Activated CD4-positive, alpha-beta T cell treated with anti-CD3 and anti-CD28 coated beads, Interleukin-10, Interleukin-2, amounts not matched to agents 100 ng/mL and 50 ng/mL, durations not matched to agents 16 hours and 8 hours (primary cell): ENCODE measurements at places on chromosomes 2 and 18.
A peak's percentile ranks its signal among the peaks of the same experiment; 100 is the strongest.

DNA sequence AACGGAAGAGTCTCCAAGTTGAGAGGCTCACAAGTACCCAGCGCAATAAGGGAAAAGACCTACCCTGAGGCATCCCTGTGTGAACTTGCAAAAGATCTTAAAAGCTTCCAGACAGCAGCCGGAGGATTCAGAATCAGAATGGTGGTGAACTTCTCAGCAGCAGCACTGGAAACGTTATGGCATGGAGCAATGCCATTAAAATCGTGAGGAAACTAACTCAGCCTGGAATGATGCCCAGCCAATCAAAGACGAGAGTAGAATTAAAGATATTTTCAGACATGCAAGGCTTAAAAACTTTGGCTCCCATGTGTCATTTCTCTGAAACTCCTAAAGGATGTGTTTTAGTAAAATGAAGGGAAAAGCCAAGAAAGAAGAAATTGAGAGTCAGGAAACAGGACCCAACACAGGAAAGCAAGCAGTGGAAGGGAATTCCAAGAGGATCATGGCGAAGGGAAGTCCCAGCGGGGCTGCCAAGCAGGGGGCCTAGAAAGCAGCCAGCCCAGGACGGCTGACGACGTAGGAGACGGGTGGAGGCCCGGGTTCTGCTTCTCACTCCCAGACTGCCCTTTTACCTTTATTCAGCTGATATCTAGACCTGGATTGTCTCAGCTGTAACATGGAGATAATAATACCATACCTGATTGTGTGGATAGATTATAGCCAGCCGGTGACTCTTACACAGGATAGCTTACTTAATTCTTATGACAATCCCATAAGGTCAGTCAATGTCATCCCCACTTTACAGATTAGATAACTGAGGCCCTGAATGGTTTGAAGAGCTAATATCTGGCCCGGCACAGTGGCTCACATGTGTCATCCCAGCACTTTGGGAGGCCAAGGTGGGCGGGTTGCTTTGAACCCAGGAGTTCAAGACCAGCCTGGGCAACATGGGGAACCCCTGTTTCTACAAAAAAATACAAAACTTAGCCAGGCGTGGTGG is 92.8 kb downstream of the ASAP2 start:
- DNase-seq, result no peak

DNA sequence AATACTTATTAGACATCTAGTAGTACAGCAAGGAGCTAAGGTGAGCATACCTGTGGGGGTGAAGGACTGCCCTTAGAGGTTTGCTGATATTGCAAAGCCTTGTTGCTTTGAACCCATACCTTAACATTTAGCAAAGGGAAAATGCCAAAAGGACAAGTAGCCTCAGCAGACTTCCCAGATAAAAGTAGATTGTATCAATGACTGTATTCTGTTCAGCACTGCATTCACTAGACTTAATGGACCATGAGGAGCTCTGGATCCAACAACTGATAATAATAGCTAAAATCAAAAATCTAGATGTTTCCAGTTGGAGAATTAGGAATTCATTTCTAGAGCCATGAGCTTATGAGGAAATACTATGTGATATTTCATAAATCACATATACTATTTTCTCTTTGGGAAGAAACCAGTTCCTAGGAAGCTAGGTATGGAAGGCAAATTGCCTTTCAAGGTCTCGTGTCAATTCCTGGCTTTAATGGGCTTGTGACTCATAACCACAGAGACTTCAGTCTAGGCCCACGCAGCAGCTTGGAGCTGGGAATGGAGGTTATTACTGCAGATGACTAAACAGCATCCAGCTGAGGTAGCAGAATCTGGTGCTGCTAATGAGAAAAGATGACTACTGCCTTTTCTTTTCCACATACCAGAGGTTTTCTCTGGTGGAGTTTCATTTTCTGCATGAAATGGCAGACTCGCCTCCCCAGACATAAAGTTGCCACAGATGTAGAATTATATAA is 191.2 kb upstream of the NABP1 start:
- peak; percentile 13 for DNase-seq

- peak; percentile 36 for DNase-seq
Observed at GRCh38 chr2:63056107-63057050, 5.7 kb downstream of the OTX1 start.

GRCh38 chr2:127637725-127638252 is 8.2 kb upstream of the GPR17 start:
- DNase-seq, result peak; percentile 44

- no peak for DNase-seq
Observed at GRCh38 chr2:105371156-105371555, 27.7 kb downstream of the FHL2 start.

GRCh38 chr2:195252018-195252417 is 405.0 kb upstream of the SLC39A10 start:
- DNase-seq, result no peak

GRCh38 chr2:9538000-9538507 is 17.6 kb downstream of the ADAM17 start:
- DNase-seq, result no peak

DNA sequence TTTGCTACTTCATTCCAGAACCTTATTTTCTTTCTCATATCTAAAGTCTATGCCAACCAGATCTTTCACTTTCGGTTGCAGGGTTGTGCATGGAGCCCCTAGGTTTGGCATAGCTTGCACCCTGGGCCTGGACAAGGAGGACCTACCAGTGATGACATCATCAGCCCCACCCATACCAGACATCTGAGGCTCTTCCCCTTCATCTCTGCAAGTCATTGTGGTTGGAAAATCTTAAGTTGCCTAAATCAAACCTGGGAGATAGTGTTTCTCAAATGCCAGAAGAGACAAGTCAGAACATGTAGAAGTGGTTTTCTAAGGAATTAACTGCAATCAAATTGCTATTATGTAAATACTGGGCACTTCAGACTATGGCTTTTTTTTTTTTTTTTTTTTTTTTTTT is 363.3 kb downstream of the ZNF516 start:
- DNase-seq, result peak; percentile 40

- no peak for DNase-seq
Observed at GRCh38 chr2:40625849-40626248, 174.0 kb upstream of the SLC8A1 start.

GRCh38 chr2:118808429-118808809 is 39.0 kb downstream of the EN1 start:
- DNase-seq, result no peak

GRCh38 chr2:227511239-227511930 is 39.4 kb downstream of the AGFG1 start:
- DNase-seq, result no peak

GRCh38 chr2:136130511-136130910 is 12.6 kb upstream of the CXCR4 start:
- no peak for DNase-seq

DNA sequence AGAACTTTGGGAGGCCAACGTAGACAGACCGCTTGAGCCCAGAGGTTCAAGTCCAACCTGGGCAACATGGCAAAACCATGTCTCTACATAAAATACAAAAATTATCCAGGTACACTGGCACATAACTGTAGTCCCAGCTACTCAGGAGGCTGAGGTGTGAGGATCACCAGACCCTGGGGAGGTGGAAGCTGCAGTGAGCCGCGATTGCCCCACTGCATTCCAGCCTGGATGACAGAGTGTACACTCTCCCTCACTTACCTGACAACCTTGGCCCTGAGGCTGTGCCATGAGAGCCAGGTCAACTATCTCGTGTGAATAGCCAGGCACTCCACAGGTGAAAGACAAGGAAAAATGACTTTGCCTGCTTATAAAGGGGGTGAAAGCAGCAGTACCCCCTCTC is 39.3 kb downstream of the CBLN2 start:
- DNase-seq, result no peak

DNA sequence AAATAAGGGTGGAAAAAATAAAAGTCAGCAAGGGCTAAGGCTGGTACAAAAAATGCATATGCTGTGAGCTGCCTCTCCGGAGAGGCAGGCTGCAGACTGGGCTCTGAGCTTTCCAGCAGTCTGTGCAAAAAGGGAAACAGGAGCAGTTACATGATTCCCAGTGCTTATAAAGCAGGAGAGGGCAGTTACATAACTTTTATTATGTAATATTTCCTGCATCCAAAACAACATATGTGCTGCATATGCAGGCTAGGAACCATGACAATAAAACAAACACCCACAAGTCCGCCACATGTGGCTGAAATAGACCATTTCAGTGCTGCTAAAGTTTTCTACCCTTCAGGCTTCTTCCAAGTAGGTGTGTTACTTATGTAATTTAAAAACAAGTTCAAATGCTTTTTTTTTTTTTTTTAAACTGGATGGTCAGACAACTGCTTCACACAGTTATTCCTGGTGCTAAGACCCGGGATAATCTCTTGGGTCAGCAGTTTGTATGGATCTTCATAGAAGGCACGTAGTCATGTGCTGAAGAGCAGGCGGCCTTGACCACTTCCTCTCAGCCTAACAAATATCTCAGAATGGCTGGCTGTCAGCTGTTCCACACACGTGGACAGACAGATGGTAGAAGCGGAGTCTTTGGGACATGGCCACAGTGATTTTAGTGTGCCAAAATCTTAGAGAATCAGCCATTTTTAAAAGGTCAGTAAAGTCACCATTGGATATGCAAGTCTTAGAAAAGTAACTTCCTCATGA is 43.5 kb downstream of the ARMC9 start:
- no peak for DNase-seq

- no peak for DNase-seq
Observed at GRCh38 chr18:48808476-48808875, 142.3 kb downstream of the SMAD7 start.

- no peak for DNase-seq
Observed at GRCh38 chr18:49548229-49548636, 13.6 kb upstream of the LIPG start.

DNA sequence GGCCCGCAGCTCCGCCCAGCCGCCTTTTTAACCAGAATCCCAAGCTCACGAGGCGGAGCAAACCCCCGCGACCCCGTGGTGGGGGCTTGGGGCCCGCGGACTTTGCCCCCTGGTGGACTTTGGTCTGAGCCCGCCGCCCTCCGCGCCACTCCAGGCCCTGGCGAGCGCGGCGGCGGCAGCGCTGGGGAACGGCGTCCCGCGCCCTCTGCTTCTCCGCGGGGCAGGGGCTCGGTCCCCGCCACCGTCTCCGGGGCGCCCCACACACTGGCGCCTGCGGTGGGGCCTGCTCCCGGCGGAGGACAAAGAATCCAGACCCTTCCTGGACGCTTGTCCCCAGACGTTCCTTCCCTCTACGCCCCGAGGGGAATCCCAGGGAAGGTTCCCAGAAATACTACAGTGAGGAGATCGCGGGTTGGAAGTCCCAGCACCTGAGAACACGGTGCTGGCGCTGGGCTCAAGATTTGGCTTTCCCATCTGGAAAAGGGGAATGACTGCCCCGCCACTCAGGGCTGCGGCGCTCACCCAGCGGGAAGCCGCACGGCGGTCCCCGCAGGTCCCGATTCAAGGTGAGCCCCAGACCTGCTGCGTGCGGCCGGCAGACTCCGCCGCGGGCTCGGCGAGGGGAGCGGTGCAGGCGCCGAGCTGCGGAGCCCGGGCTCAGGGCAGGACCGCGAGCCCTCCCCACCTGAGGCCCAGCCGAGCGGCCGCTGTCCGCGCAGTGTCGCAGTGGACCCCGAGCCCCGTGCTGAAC is at the start of gene HAAO:
Gene HAAO, minus strand, starts transcription at position 1 of the 751 bp plus-strand sequence. CDS start 47 bp downstream, outside the sequence.
- no peak for DNase-seq

- no peak for DNase-seq
Observed at GRCh38 chr2:59167514-59167913, 926.4 kb upstream of the FANCL start.

GRCh38 chr18:36580266-36580665 is 248.5 kb downstream of the TPGS2 start:
- DNase-seq, result no peak

- no peak for DNase-seq
Observed at GRCh38 chr2:134372141-134372540, 118.3 kb downstream of the MGAT5 start.

- no peak for DNase-seq
Observed at GRCh38 chr2:223744580-223744979, 92.8 kb downstream of the AP1S3 start.

DNA sequence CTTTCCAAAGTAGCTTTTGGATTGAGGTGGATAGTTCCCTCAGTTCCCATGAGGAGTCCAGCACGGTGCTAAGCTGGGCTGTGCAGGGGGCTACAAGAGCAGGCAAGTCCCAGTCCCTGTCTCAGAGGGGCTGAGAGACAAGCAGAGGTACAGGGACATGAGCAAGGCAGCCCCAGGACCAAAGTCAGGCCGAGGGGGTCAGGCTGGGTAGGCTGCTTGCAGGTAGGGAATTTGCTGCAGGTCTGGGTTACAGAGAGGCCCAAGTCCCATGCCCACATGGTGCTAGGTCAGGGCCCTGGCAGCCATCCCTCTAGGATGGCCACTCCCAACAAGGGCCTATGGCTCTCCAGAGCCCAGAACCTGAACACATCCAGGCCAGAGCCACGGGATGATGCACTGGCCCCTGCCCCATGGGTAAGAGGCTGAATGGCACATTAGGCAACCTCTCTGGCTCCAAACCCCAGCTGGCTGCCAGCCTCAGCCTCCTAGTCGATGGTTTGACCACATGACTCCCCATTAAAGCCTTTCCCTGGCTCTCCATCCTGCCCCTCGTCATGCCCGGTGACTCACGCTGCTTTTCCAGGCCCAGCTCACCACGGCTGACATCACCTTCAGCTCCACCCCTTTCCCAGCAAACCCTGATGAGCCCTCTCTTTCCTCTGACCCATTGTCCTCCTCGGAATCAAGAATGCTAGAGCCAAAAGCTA is 83.7 kb downstream of the SDC1 start:
- DNase-seq, result no peak

GRCh38 chr2:184419744-184420143 is 178.6 kb upstream of the ZNF804A start:
- DNase-seq, result no peak

- DNase-seq, result no peak
Observed at GRCh38 chr18:58895385-58895784, 30.7 kb downstream of the ZNF532 start.

- DNase-seq, result no peak
Observed at GRCh38 chr2:238712011-238712410, 135.9 kb upstream of the TWIST2 start.

- no peak for DNase-seq
Observed at GRCh38 chr2:227597036-227597435, 1.7 kb upstream of the SCYGR2 start.

- DNase-seq, result no peak
Observed at GRCh38 chr2:37767959-37768925, 96.8 kb upstream of the CDC42EP3 start.

GRCh38 chr2:25421820-25422411 is 80.2 kb upstream of the DNMT3A start:
- no peak for DNase-seq

- no peak for DNase-seq
Observed at GRCh38 chr2:164671664-164672396, 50.5 kb upstream of the GRB14 start.

DNA sequence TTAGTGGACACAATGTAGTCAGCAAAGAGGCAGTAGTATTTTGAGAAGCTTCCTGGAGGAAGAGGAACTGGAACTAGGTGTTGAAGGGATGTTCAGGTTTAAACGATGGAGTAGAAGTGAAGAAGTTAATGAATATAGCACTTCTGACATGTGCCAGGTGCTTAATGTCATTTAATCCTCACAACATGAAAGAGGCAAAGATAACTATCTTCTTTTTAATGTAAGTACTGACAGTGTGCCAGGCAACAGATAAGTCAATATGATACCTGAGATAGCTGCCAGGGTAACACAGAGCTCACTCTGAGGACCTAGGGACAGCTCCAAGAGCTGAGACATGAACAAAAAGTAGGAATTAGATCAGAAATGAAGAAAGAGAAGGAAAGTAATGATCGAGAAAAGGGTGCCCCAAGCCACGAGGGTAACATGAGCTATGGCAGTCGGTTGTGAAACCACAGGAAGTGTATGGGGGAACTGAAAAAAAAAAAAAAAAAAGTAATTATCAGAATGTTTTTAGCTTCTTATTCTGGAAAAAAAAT is 140.7 kb downstream of the RNF144A start:
- peak; percentile 10 for DNase-seq
